ENCODE measurements at places on chromosomes 12 and 14.

GRCh38 chr12:12592930-12593329 lies 18.7 kb upstream of the CREBL2 start:
- no peak for DNase-seq

DNA sequence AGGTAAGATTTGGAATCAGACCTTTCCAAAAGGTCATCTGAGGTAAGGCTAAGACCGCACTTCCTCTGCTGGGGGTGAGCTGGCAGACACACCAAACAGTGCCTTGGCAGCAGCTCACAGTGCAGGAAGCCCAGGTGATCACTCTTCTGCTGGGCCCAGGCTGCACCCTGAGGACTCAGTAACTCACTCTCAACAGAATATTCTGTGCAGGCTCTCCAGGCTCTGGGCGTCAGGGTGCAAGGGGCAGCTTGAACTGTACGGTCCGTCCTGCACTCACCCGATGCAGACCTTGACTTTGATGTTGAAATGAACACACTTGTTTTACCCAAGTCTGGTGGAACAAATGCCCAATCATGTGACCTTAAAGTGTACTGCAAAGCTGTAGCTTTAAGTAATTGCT lies 6.0 kb downstream of the ALKBH2 start:
- no peak for DNase-seq

GRCh38 chr12:49885118-49885517 lies 18.6 kb downstream of the FAIM2 start:
- DNase-seq: no peak

DNA sequence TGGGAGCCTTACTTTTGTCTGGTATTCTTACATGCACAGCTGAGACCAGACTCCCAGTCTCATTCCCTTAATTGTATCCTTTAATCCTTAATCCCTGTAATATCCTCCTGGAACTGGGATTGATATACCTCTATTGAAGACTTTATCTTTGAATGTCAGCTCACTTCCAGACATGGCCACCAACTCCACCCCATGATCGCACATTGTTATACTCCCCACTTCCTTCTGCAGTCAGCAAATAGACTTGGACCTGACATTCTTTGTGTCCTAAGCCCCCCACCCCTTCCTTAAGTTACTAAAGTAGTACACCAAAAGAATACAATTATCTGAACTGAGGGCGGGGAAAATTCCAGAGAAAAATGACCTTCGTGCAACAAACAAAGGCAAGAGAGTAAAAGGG lies 8.6 kb upstream of the OSBPL8 start:
- no peak for DNase-seq

DNA sequence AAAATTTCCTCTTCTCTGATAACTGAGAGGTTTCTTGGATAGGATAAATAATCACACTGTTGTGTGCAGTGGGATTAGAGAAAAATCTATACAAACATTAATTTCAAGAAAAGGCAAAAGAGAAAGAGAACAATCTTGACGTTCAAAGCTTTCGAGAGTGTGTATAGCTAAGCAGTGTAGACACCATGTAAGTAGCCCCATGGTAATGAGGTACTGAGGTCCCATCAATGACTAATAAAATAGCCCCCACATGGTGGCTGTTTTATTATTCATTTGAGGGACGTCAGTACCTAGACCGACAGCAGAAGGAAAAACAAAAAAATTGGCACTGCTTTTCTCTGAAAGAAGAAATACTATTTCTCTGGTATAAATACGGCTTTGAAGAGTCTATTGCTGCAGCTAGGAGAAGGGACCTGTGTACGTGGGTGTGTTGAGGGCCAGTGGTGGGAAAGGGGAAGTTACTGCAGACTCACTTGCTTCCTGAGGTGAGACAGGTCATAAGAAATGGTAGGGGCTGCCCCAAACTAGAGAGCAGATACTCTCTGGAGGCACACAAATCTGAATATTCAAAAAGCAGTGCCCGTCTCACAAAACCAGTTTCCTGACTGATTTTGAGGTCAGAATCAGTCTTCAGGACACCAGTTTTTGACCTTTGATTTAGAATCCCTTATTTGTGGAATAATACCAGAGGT lies 339.8 kb downstream of the EMP1 start:
- no peak for DNase-seq

GRCh38 chr12:94046626-94047410 lies 101.6 kb upstream of the PLXNC1 start:
- no peak for DNase-seq

DNA sequence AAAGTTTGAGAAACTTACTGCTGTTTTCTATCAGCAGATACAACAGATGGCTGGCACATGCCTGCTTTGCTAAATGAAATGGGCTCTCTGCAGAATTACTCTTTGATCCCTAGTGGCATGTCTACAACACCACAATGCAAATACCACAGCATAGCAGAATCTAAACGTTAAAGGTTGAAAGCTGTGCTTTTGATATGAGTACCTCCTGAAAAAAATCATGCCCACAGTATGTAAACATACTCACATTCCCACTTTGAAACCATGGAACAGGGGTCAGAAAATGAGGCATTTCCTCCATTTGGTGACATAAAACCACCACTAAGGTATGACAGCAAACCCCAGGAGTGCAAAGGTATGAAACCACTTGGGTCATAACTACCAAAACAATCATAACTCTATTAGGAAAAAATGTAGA lies 7.5 kb downstream of the WIF1 start:
- DNase-seq: no peak

DNA sequence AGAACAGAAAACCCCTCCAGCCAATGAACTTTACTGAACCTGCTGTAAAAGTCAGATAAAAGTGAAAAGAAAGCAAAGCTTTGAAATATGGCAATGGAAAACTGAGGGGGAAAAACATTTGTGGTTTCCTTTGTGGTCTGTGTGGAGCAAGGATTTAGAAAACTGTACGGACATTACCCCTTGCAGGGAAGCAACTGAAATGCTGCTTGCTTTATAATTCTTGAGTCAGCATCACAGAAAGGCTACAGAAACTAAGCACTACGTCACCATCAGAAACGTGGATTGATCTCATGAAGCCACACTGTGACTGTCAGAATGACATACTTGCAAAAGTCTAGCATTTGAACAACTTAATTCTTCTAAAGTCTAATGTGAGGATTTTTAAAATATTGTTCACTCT lies 2.4 kb upstream of the KCNC2 start:
- no peak for DNase-seq

All from stimulated activated CD8-positive, alpha-beta memory T cell treated with anti-CD3 and anti-CD28 coated beads, Interleukin-12 subunit alpha, Interleukin-12 subunit beta, amount 100 ng/mL, for 4 hours (primary cell).